SIG-M5 (cell line): ENCODE measurements at places on chromosomes 7 and 10.

GRCh38 chr10:89162596-89162995 is 44.5 kb downstream of the CH25H start:
- DNase-seq, result no peak

DNA sequence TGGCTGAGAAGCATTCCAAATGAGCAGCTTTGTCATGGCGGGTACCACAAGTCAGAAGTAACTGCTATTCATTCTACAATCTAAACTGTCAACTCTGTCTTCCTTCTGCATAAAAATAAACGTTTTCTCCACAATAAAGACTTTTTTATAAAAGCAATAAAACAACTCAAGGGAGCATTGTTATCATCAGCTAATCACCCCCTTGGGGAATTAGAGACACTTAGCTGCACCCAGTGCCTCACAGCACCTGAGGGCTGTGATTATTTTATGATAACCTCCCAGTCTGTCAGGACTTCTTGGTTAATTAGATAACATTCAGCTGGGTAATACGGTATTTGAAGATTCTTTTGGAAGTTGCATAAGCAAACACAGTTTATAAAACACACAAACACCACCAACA is 155.6 kb downstream of the PPP1R3A start:
- no peak for DNase-seq

DNA sequence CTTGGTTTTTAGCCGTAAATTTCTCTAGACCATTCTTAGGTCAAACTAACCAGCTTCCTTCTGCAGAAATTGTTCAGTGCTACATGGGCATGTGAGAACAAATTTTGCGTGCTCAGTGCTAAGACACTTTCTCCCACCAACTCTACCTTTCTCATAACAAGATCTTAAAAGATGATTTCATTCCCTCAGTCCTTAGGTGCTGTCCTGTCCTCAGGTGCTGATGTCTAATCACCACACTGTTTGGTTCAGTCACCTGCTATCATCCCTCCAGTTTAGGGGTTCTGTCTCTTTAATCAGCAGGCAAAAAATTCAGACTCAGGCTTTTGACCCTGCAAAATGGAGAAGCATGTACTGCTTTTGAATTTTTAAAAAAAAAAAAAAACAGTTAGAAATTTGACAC is 227.5 kb upstream of the YAE1 start:
- no peak for DNase-seq

DNA sequence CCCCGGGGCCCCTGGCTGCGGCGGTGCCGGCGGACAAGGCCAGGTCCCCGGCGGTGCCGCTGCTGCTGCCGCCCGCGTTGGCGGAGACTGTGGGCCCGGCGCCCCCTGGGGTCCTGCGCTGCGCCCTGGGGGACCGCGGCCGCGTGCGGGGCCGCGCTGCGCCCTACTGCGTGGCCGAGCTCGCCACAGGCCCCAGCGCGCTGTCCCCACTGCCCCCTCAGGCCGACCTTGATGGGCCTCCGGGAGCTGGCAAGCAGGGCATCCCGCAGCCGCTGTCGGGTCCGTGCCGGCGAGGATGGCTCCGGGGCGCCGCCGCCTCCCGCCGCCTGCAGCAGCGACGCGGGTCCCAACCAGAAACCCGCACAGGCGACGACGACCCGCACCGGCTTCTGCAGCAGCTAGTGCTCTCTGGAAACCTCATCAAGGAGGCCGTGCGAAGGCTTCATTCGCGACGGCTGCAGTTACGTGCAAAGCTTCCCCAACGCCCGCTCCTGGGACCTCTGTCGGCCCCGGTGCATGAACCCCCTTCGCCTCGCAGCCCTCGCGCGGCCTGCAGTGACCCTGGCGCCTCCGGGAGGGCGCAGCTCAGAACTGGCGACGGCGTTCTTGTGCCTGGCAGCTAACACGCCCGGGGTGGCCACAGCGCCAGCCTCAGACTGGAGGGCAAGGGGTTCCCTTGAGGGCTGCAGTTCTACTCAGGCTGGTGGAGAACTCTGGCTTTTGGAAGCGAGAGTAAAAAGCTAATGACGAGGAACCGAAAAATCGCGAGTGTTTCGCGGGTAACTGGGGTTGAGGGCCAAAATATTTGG is 804 bp downstream of the FRAT1 start:
- no peak for DNase-seq

GRCh38 chr10:66162560-66163143 is 763.2 kb upstream of the LRRTM3 start:
- no peak for DNase-seq

- DNase-seq, result no peak
Measured at GRCh38 chr7:25671111-25671510, 442.8 kb upstream of the NPVF start.

DNA sequence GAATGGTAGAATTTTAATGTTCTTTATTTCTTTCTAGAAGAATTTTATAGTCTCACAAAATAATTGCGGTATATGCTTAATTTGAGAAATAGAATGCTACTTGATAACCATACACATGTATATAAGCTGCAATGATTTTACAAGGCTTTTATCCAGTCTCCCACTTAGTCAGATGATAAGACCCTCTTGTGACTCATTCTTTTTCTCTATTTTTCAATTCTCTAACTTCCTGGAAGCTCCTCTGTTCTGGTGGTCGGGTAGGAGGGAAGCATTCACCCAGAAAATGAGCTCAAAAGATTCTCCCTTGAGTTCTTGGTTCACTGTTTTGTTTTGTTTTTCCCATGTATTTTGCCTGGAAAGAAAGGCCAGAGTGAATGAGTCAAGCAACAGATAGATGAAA is 546.6 kb downstream of the INHBA start:
- DNase-seq, result no peak

DNA sequence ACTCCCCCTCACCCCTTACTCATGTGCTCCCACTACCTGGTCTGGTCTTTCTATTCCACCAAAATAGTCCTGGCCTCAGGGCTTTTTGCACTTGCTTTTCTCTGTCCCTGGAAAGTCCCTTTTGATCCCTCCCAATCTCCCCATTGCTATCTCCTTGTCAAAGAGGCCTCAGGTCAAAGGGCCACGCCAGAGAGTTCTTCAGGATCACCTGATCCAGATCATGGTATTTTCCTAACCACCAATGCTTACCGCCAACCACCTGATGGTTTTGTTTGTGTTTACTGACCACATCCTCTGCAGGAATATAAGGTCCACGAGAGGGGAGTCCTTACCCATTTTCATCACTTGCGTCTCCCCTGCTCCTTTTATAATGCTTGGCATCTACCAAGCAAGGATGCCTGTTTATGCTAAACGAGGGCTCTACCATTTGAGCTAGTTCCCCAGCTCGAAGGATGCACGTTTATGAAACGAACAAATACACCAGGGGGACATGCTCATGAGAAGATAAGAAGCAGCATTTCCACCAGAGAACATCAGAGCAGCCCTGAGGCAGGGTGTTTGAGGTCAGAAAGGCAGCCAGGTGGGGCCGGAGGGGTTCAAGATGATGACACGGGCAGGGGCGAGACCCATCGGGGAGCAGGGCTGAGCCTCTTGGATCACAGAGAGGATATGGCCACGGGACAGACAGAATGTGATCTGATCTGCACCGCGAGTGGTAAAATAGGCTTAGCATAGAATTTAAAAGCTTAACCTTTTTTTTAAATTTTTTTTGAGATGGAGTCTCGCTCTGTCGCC is 43.1 kb upstream of the FOXK1 start:
- DNase-seq, result no peak

DNA sequence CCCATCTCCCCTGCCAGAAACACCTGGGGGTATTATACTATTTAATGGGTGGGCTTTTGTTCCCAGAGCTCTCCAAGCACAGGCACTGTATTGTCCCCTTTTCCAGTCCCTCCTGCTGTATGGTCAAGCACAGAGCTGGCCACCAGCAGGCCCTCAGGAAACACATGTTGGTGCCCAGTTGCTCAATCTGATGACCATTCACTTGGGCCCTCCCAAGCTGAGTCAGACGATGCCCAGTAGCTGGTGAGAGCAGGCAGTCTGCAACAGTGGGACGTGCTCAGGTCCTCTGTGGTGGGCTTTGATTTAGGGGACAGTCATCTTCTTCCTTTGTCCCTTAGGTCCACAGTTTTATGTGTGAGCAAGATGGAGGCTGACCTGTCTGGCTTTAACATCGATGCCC is 11.8 kb downstream of the SFXN2 start:
- no peak for DNase-seq

DNA sequence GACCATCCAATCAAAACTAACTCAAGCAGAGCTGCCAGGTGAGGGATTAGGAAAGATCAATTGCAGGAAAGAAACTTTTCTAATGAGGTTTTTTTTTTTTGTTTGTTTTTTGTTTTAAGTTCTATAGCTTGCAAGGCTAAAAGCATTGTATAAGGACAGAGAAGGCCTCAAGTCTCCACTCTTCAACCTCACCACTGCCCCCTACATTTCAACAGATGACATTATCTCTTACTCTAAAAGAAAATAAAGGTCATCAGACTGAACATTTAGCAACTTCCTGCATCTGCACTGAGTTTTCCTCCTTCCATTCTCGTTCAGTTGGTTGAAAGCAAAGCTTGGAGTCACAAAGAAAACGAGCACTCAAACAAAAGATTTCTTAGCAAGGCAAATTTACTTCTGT is 45.2 kb upstream of the EXOC4 start:
- DNase-seq, result no peak

DNA sequence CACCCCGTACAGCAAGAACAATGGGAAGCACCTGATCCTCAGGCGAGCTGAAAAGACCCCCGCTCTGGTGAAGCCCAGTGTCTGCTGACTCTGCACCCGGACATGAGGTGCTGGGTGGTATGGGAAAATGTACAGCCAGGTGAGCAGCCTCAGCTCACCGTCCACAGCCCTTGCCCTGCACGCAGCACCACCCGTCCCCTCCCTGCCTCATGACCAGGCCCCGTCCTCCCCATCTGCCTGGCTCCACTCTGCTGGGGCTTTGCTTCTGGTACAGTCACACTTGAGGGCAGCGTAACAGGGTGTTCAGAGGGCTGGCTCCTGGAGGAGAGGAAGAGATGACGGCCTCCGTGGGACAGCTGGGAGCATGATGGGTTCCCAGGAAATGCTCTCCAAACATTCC is 49.1 kb downstream of the NCAPG2 start:
- DNase-seq, result no peak

- DNase-seq, result no peak
Measured at GRCh38 chr7:22361320-22361719, 4.4 kb upstream of the RAPGEF5 start.

DNA sequence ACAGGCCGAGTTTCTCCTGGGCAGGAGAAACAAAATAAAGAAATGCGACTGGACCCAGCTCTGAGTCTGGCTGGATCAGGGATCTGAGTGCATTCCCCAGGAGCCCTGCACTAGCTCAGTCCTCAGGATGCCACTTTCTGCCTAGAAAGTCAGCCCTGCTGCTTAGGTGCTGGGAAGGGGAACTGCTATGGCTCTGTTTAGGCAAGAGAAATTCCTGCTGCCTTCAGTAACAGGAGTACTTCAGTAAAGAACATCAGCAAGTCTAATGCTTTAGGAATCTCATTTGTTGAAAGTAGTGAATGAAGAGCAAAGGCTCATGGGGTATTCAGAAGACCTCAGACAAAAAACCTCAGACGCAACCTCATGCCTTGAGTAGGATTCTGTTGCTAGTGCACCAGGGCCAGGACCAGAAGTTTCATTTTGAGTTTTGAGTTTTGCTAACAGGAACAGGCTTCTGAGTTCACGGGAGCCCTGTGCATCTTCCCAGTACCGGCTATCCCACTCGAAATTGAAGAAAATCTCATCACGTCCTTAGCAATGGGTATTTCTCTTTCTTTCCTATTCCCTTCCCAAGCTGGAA is 170.8 kb upstream of the CDCA7L start:
- no peak for DNase-seq

GRCh38 chr10:104707602-104708459 is 66.7 kb downstream of the SORCS3 start:
- no peak for DNase-seq

DNA sequence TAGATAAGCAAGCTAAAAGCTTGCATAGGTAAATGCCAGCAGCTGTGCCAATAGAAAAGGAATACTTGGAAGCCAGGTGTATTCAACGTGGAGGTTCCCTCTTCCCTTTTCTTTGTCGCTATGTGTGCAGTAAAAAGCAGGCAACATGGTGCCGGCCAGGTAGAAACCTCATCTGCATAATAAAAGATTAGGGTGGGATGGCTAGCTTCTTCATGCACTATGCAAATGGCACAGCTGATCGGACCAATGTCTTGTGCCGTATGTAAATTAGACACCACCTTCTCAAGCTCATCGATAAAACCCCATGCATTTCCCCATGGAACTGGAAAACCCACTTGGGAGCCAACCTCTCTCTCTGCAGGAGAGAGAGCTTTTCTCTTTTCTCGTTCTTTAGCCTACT is 150.9 kb upstream of the FOXK1 start:
- no peak for DNase-seq

- DNase-seq, result no peak
Measured at GRCh38 chr7:521221-522070, 1.8 kb upstream of the PDGFA start.

DNA sequence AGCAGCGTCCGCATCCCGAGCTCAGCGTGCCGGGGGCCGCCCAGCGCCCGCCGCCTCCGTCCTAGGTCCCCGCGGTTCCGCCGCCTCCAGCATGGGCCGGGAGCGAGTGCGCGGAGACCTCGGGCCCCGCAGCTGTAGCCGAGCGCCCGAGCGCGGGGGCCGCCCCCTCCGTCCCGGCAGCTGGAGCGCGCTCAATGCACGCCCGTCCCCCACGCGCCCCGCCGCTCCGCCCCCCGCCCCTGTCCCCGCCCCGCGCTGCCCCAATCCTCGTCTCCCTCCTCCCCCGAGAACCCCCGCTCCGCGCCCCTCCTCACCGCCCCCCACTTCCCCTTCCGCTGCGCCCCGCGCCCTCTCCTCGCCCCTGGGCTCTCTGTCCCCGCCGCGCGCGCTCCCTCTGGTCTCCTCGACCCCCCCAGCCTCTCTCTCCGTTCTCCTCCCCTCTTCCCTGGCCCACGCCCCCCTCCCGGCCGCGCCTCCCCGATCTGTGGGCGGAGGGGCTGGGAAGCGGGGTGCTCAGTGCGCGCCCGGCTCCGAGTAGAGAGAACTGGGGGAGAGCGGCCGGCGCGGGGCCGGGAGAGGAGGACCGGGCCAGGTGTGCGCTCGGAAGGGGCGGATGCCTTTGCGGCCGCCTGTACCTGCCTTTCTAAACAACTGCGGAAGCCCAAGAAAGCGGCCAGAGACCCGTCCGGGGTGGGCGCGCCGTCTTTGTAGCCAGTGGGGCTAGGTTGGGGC is at the start of gene VIPR2:
TSS of gene VIPR2 (minus strand) at position 110 of the 732 bp plus-strand sequence. CDS start at position 14, 96 bp downstream.
- DNase-seq, result no peak

DNA sequence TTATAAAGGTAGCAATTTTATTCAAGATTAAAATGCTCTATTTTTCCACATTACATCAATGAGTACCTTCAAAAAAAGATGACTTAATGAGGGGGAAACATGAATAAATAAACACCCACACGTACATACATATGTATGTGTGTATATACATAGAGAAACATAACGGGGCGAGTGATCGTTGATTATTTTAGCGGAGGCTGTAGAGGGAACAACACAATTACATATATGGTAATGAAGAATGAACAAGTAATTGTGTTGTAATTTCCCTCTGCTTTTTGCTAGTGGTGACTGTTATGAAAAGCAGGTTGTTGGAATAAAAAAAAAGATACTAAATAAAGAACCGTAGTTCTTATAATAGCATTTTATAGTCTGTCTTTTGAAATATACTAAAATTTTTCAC is 63.2 kb downstream of the CACNB2 start:
- no peak for DNase-seq
